ENCODE measurements at places on chromosomes 2 and 18.

DNA sequence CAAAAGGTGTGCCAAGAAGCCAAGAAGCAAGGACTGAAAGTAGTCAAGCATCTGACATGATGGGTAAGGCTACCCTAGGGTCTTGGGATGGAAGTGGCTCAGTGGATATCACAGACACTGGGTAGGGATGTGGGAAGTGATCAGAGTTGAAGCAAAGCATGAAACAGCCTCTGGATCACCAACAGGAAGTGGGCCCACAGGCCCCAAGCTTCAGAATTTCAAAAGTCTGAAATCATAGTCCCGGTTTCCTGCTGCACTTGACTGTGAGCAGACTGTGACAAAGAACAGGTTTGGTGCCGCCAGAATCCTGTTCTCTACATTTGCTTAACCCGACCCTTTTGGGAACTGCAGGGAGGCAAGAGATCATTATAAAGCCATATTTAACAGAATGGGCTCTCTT is 57.4 kb downstream of the SP100 start:
- no peak for DNase-seq

GRCh38 chr2:20352230-20352578 is 1.6 kb upstream of the PUM2 start:
- DNase-seq: no peak

DNA sequence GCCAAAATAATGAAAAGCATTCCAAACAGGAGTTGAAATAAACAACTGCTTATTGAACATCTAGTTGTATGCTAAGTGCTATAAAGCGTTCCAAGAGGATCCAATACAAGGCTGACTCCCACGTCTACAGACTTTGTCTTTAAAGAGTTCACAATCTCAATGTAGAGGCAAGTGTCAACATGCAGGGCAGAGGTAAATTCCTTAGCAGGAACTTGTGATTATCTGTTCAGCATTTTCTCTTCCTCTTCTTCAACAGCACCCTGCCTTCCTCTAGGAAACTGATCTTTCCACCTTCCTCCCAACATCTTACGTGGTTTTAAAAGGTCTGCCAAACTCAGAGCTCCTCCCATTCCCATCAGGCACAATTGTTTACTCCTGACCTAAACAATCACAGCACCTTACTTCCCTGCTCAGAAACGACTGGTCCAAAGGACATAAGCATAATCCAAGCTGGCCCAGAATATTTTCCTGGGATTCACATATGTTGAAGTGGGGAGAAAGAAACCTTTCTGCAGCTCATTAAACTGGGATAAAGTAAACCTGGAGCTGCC is 83.9 kb downstream of the ITSN2 start:
- DNase-seq: no peak

DNA sequence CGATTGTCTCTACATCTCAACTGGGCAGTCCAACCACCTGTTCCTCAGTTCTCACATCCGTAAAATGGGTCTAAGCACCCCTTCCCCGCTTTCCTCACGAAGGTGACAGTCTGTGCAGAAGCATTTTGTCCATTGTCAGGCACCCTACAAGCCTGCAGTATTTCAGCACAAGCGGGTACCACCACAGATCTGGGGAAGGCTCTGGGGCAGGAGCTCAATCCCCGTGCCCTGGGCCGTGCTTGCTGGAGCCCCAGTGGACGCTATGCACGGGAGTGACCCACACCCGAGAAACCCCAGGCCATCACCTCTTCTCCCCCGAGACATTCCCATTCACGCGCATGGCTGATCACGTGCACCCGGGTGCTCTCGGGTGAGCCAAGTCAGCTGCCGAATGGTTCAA is 137.7 kb upstream of the PXDN start:
- DNase-seq: no peak

- DNase-seq: peak; percentile 36
Measured at GRCh38 chr2:64327510-64328414, 126.2 kb upstream of the LGALSL start.

DNA sequence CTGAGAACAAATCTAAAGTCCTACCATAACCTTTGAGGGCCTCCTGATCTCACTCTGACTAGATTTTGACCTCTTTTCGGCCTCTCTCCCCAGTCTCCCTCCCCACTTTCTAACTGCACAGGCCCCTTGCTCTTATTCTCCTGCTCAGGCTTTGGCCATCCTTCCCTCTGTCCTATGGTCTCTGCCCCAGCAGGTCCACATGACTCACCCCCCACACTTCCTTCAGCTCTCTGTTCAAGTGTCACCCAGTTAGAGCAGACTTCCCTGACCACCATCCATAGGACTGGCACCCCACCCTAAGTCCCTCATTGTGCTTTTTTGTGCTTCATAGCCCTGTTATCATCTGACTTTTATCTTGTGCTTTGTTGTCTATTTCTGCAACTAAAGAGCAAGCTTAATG is 41.2 kb upstream of the NT5C1B start:
- DNase-seq: no peak

DNA sequence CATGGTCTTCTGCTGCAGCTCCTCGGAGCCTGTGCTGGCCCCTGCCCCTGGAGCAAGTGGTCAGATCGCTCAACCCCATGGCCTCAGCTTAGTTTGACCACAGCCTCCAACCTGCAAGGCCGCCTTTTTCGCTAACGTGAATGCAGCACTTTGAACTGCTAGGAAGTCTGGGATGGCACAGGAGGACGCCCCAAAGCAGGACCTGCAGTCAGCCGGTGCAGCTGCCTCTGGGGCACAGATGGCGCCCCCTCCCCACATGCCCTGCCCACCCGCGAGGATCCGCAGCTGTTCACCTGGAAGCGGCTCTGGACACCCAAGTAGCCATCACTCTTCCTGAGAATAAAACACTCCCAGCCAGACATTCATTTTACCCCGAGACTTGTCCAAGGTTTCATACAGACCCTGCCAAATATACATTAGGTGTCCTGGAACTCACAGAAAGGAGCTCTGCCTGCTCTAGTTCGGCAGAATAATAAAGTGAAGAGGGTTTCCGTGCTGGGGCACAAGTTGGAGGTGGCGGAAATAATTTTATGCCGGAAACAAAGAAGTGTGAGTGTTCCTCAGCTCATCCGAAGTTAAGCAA is 510.1 kb downstream of the EIPR1 start:
- DNase-seq: no peak

- no peak for DNase-seq
Measured at GRCh38 chr2:225466891-225467604, 67.5 kb downstream of the NYAP2 start.

DNA sequence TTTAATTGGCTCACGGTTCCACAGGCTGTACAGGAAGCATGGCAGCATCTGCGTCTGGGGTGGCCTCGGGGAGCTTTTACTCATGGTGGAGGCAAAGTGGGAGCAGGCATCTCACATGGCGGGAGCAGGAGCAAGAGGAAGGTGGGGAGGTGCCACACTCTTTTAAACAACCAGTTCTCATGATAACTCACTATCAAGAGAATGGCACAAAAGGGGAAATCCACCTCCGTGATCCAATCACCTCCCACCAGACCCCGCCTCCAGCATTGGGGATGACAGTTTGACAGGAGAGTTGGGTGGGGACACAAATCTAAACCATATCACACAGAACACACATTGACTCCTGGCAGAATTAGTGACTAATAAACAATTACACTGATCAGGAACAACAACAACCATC is 68.6 kb upstream of the ACKR3 start:
- no peak for DNase-seq

GRCh38 chr2:234313558-234313957 is 183.3 kb downstream of the ARL4C start:
- no peak for DNase-seq

DNA sequence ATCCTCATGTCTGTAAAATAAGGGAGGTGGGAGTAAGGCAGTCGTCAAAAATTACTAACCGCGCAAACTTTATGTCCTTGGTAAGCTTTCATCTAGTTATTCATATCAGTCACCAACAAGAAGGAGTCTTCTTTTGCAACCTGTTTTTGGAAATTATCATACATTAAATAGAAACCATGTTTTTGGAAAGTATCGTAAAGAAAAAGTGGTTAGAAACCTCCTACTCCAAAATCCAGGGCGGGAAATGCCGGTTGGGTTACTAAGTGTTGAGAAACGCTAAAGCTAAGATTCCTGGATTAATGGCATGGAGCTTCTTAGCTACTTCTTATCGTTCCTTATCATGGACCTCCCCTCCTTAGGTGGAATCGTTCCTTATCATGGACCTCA is 778 bp downstream of the BBS5 start:
- DNase-seq: no peak

DNA sequence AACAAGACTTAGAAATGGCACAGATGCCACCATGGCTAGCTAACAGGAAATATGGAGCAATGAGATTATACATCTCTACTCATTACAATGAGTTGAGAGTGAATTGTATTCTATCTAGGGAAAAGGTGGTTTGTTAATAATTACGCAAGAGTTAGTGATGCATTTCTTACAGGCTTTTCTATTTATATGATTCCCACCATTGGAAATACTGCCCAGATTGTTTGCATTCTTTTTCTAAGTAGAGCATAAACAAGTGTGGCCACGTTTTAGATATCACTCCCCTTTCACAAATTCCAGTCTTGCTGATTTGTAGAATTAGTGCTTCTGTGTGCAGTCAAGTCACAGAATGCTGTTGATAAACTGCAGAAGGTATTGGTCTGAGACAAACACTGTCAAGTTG is 56.6 kb downstream of the ZNF804A start:
- DNase-seq: no peak

- no peak for DNase-seq
Measured at GRCh38 chr18:72935744-72936143, 68.0 kb upstream of the NETO1 start.

- DNase-seq: no peak
Measured at GRCh38 chr2:222837643-222838056, 23.2 kb upstream of the ACSL3 start.

- peak; percentile 87 for DNase-seq
Measured at GRCh38 chr2:217835931-217836891, 166.6 kb downstream of the TNS1 start.

DNA sequence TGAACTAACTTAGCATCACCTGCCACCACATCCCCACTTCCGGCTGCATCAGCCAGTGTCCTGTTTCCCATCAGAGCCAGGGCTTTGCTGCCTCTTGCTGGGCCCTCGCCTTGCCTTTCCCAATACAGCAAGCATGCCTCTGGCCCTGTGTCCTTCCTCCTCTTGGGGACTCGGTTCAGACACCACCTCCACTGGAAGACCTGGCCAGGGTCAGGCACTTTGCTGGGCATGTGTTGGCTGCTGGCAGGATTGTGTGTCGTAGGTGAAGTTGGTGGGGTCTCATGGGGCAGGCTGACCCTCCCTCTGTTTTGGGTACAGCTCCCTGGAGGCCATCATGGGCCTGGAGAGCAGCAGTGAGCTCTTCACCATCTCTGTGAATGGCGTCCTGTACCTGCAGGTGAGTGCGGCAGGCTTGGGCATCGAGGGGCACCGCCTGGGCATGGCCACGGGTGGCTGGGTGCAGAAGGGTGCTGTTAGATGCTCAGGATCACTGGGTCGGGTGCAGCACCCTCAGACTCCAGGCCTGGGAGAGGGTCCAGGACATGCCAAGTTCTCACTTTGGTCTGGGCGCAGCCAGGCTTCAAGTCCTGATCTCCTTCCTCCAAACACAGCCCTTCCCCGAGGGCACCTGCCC is 6.6 kb downstream of the ERFE start:
- DNase-seq: no peak

- peak; percentile 62 for DNase-seq
Measured at GRCh38 chr2:226644399-226644865, 155.2 kb downstream of the IRS1 start.

DNA sequence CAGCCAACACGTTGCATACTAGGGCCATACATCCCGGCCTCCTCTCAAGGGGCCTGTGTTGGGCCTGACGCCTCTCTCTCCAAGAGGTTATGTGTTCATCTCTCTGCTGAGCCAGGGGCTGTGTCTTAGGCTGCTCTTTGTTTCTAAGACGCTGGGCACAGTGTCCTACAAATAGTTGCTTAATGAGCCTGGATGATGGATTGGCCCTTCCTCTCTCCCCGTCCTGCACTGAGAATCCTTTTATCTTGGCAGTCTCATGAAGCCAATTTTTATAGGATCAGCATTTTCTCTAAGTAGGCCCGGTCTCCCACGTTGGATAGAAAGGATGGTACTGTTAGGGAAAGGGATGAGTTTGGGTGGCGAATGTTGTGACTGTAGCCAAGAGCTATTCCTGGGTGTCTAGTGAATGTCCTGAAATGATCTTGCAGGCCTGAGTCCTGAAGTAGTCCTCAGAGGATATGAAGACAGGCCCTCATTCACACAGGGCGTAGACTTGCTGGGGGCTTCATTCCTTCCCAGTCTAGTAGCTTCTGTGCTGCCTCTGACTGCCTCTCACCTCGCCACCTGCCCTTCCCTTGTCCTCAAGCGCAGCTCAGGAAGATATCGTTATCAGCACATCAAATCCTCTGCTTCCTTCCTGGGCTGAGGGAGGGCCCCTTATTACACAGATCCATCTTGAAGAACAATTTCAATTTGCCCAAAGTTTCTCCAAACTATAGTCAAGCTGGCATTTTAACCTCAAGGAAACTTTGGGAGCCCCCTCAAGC is 8.8 kb downstream of the LBH start:
- DNase-seq: peak; percentile 50

GRCh38 chr2:1891971-1892486 is 147.7 kb upstream of the PXDN start:
- DNase-seq: no peak

DNA sequence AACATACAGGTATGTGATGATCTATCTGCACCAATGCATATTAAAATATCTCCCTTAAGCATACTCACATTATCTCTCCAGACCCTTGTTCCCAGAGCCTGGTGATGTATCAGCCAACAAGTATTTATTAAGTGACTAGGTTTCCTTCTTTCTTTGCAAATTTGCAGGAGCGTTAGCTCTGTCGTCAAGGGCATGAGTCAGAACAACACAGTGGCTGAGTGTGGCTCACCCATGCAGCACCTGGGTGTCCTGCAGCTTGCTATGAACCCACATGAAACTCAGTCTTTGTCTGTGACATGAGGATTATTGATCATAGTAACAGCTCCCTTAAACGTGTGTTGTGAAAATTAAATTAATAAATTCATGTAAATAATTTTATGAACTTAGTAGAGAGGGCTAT is 96.6 kb downstream of the PIEZO2 start:
- no peak for DNase-seq

- no peak for DNase-seq
Measured at GRCh38 chr2:47629501-47630460, 153.2 kb upstream of the MSH6 start.

DNA sequence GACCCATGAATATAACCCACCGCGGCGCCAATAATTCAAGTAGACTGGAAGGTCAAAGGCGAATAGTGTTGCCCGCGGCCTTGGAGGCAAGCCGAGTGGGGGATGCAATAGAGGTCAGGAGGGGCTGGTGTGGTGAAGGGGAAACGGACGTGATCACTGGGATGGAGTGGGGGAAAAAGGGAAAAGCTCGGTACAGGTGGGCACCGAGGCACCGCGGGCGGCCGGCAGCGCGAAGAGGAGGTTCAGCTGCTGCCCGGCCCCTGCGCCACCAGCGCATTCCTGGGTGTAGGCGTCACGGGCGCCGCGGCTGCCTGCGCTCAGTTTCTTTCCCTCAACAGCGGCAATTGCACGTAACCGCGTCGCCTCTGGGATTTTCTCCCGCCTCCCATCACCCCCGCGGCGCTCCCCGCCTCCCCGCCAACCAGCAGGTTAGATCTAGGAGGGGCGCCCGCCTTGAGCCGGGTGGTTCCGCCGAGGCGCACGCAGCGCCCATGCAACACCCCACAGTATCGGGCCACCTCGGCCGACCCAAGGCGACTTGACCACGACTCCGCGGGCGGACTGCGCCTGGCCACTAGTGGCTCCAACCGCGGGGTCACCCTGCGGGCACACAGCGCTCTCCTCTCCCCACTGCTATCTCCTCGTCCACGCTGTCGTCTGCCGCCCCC is 1.5 kb downstream of the RND3 start:
- peak; percentile 91 for DNase-seq
